Prostate gland (tissue), 2 donors: ENCODE measurements at places on chromosomes 7 and 10. TPM values are rescaled to one million over a fixed set of nuclear protein-coding genes. Genes with fewer than 3 reads are reported as not detected.

The FGFR2 gene
- total RNA-seq = 78.5 TPM

The IFIT2 gene
- total RNA-seq = 4.1 TPM

The EBF3 gene
- 7.8 TPM for total RNA-seq

The NRCAM gene
- total RNA-seq = 3.1 TPM

The TMEM139 gene
- total RNA-seq = 0.51 TPM

The TCAF2 gene
- 12.1 TPM for total RNA-seq

The RNF148 gene
- 3.4 TPM for total RNA-seq

The CLRN3 gene
- total RNA-seq = not detected

DNA sequence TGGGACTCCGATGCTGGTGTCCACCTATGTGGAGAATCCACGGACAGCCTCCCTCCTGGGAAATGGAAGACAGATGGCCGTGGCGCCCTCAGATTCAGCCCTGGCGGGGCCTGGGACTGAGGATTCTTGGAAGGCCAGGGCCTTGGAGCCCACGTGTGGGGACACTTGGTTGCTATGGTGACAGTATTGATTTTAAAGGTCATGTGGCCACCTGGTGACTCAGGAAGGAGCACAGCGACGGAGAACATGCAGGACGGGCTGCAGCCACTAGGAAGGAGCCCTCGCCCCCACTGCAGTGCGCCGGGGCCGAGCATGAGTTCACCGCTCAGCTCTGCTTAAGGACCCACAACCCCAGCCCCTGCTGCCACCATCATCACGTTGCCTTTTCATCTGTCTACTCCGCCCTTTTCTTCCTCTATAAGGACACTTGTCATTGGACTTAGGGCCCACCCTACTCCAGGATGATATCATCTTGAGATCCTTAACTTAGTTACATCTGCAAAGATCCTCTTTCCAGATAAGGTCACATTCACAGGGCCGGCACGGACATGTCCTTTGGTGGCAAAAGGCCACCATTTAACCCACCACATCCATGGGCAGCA is 3.7 kb upstream of the STK32C start:
- no peak overlapping the region for H3K27ac ChIP-seq
- no peaks in the 10 kb centered on the region for H3K36me3 ChIP-seq
- no peaks in the 10 kb centered on the region for H3K27me3 ChIP-seq
- peaks cover 4% of the 10 kb centered on the region for H3K4me1 ChIP-seq

- H3K27me3 ChIP-seq = no peaks in the 10 kb centered on the region
- no peak overlapping the region for H3K27ac ChIP-seq
- no peak overlapping the region for H3K4me3 ChIP-seq
- H3K36me3 ChIP-seq = no peaks in the 10 kb centered on the region
Measured at GRCh38 chr10:34489973-34490745, 324.9 kb downstream of the PARD3 start.

DNA sequence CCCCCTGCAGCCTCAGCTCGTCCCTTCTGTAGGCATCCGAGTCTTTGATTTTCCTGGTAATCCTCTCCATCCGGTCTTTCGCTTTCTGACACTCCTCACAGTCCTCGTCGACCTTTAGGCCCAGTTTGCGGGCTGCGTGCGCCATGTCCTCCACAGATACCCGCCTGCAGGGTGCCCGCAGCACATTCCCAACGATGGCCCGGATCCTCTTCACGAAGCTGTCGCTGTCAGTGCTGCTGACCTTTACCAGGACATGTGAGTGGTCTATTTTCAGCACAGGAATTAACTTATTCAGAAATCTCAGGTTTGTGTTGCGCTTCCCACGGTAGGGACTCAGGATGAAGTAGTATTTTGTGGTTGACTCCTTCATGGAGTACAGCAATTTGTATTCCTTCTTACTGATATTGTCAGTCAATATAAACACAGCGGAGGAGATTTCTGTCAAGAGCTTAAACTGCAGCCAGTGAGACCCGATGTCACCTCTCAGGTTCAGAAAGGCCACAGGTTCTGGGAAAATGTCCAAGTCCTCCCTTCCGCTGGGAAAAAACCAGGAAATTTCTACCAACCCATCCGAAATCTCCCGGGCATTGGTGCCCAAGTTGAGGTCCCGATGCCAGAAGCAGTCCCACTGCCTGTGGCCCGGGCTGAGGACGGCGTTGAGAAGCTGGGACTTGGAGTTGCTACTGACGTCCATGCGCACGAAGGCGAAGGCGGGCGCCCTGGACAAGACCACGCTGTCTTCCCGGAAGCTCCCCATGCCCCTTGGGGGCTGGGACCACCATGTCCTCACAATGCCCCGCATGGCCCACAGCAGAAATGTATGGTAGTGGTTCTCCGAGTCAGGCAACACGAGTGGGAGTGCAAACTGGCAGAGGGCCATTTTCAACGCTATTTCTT is 8.9 kb upstream of the MRPS24 start:
- H3K36me3 ChIP-seq = peaks cover 16% of the 10 kb centered on the region
- H3K4me3 ChIP-seq = no peak overlapping the region
- peaks cover 3% of the 10 kb centered on the region for H3K4me1 ChIP-seq
- H3K27ac ChIP-seq = no peak overlapping the region

DNA sequence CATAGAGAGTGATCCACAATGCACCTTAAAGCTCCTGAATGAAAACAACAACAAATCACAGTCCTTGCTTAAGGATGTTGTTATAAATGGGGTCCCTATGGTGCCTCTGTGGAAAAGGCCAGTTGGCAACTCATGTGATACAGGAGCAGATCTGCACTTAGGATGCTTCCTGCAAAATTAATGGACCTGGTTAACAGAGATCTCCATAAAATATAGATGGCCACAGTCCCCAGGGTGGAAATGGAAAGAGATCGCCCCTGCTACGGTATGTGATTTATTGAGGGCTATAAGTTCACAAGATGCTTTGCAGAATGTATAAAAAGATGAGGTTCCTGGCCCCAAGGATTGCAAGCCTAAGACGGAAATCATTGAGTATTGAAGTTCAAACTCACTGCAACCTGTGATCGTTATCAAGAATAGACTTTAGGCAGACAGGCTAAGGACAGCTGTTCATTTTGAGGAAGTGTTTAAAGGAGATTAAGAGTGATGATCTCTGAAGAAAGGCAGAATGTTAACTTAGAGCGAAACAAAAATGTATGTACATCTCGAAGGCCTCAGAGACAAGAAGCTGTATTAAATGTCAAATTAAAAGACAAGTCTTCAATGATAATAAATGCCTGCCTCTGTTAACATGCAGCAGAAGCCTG is 174.1 kb upstream of the PLPP4 start:
- no peak for DNase-seq
- H3K27me3 ChIP-seq = no peaks in the 10 kb centered on the region
- H3K27ac ChIP-seq = no peak overlapping the region
- no peaks in the 10 kb centered on the region for H3K4me1 ChIP-seq

DNA sequence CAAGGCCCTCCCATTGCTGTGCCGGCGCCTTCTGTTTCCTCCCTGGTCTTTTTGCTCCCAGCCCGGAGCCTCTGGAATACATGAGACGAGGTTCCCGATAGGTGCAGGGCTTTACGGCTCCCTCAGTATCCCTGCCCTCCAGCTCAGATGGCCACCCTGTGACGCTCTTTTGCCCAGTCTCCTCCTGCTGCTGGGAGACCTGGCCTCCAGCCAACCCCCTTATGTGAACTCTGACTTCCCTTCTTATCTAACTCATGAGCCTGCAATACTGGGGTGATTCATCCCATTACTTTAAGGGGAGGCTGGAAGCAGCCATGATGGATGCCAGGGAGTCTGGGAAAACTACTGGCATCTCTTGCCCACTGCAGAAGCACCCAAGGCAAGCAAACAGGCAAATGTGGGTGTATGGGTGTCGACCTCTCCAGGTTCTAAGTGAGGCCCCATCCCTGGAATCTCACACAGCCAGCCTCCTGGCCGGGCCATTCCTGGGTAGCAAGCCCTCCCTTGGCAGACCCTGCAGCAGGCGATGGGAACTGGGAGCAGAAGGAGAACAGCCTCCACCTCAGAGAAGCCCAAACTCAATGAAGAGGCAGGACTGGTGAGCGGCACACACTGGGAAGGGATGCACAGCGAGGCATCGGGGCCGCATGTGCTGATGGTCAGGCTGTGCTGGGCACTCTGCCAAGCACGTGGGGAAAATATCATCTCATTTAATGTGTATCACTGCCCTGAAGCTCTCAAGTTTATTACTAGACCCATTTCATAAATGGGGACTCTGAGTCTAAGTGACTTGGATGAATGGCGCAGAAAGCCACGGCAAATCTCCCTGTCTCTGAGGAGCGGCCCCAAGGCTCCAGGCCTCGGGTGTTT is 97.5 kb downstream of the FAM53B start:
- no peak overlapping the region for H3K4me3 ChIP-seq
- no peak for DNase-seq
- H3K27ac ChIP-seq = peak overlapping the region; percentile 19
- H3K27me3 ChIP-seq = no peaks in the 10 kb centered on the region

DNA sequence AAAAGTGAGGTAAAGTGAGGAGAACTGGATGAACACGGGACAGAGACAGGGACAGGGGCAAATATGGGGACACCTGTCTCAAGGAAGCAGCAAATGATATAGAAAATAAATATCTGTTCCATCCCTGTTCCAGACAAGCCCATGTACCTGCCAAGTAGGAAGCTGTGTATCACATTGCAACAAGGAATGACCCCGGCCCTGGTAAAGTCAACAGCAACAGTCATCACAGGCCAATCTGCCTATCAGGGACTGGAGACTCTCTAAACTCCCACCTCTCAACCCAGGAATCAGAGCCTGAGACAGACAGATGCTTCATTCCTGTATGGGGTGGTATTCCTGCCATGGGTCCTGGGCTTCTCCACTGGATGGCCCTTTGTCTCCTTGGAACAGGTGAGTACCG is 156.6 kb upstream of the PRSS1 start:
- H3K4me1 ChIP-seq = no peaks in the 10 kb centered on the region
- no peak overlapping the region for H3K27ac ChIP-seq
- no peaks in the 10 kb centered on the region for H3K27me3 ChIP-seq

- peak; percentile 24 for DNase-seq
- H3K27me3 ChIP-seq = no peaks in the 10 kb centered on the region
- H3K4me1 ChIP-seq = peaks cover 6% of the 10 kb centered on the region
- no peaks in the 10 kb centered on the region for H3K36me3 ChIP-seq
- H3K27ac ChIP-seq = no peak overlapping the region
Measured at GRCh38 chr7:45576249-45576929, 2.2 kb downstream of the ADCY1 start.

GRCh38 chr10:96255549-96256333 is 15.6 kb downstream of the BLNK start:
- H3K27me3 ChIP-seq = no peaks in the 10 kb centered on the region
- no peak for DNase-seq
- no peaks in the 10 kb centered on the region for H3K36me3 ChIP-seq
- no peak overlapping the region for H3K27ac ChIP-seq

DNA sequence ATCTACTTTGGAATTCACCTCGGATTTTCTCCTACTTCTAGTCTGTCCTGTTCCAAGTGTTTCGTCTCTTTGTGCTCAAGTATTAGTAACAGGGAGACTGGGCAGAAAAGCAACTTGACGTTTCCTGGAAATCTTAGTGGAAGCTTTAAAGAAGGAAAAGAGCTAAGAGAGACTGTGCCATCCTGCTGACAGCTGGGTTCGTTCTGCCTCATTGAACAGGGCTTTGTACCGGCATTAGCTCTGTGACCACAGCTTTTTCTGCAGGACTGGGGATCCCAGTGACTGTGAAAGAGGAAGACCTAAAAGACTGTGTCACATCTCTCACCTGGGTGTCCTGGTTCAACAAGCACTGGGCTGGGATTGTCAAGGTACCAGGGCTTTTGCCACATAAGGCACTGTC is 70.8 kb upstream of the CDCA7L start:
- no peaks in the 10 kb centered on the region for H3K36me3 ChIP-seq
- H3K27ac ChIP-seq = no peak overlapping the region
- no peak for DNase-seq
- H3K4me3 ChIP-seq = no peak overlapping the region
- no peaks in the 10 kb centered on the region for H3K4me1 ChIP-seq

DNA sequence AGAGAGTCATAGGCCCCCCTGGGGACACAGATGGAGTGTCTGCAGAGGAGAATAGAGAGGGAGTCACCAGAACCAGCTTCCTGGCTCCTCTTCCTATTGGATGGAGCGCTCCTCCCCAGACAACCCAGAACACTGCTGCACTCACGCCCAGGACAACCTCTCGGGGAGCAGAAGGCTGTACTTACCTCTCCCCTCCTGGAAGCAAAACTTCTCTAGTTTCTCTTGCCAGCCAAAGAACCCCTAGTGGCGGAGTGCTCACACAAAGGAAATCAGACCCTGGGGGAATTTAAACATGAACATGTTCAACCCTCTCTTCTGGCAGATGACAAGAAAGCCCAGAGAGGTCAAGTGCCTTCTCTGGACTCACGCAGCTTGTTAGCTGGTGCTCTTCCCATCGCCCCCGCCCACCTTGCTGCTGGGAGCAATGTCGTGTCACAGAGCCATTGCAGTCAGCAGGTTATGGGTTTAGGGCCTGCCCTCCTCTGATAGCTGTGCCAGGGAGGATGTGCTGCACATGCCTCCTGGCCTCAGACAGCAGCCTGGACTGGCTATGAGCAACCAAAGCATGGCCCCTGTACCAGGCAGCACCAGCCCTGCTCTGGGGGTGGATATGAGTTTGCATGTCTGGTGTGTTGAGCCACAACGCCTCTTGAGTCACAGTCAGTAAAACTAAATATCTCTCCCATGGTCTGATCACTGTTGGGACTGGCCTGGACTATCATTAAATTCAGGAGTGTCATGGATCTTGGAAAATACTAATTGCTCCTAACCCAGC is 84.4 kb downstream of the SLIT1 start:
- no peak overlapping the region for H3K4me3 ChIP-seq
- DNase-seq = no peak
- H3K36me3 ChIP-seq = no peaks in the 10 kb centered on the region
- no peaks in the 10 kb centered on the region for H3K27me3 ChIP-seq
- H3K27ac ChIP-seq = no peak overlapping the region

DNA sequence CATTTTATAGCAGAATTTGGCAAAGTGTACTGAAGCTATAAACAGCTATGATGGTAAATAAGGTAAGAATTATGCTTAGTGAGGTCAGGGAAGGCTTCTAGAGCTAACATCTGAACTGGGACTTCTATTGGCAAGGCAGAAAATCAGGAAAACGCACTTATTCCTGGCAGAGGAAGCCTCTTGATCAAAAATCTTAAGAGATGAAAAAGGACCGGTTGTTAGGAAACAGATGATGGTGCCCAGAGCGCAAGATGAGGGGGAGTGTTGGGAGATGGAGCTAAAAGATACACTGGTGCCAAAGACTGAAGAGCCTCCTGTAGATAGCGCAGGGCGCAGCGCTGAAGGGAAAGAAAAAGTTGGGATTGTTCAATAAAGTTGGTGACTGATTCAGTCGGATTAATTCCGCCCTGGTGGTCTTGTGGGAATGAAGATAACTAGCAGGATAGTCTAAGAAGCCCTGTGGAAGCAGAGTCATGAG is 550 bp upstream of the CALU start:
- H3K27ac ChIP-seq = peak overlapping the region; percentile 88
- DNase-seq = no peak
- no peaks in the 10 kb centered on the region for H3K27me3 ChIP-seq
- peaks cover 16% of the 10 kb centered on the region for H3K4me1 ChIP-seq
- peak overlapping the region; percentile 95 for H3K4me3 ChIP-seq
- no peaks in the 10 kb centered on the region for H3K36me3 ChIP-seq

- H3K4me1 ChIP-seq = peaks cover 6% of the 10 kb centered on the region
- H3K4me3 ChIP-seq = no peak overlapping the region
- no peak for DNase-seq
Measured at GRCh38 chr10:110307805-110308204, 3.1 kb upstream of the SMNDC1 start.
